ENCODE measurements at places on chromosomes 5 and 9. TPM values are rescaled to one million over a fixed set of nuclear protein-coding genes. Genes with fewer than 3 reads are reported as not detected.
A peak's percentile ranks its signal among the peaks of the same experiment; 100 is the strongest.

DNA sequence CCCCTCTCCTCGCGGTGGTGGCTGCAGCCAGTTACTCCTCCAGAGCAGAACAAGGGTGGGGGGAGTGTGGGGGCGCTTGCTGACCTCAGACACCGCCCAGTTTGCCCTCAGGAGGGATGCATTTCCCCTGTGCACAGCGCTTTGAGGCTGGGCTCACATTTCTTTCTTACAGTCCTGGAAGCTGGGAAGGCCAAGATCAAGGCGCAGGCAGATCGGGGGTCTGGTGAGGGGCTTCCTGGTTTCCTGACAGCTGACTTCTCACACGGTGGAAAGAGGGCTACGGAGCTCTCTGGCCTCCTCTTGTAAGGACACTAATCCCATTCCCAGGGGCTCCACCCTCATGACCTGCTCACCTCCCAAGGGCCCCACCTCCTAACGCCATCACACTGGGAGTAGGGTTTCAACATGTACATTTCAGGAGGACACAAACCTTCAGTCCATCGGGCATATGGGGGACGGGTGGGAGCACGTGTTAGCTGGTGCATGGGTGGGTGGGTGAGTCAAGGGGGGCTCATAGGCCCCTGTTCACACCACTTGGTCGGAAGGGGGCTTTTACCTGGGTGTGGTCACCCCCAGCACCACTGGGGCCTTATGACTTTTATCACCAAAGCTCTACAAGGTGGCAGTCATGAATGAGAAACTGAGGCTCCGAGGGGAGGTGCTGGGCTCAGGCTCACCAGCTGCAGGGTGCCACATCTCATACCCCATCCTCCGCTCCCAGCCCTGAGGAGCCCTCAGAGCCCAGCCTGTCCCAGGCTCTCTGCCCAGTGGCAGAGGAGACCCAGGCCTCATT is 7.7 kb upstream of the SCGB3A1 start:
- DNase-seq: peak; percentile 23

GRCh38 chr5:124444147-124444775 is 302.2 kb downstream of the ZNF608 start:
- DNase-seq: no peak

DNA sequence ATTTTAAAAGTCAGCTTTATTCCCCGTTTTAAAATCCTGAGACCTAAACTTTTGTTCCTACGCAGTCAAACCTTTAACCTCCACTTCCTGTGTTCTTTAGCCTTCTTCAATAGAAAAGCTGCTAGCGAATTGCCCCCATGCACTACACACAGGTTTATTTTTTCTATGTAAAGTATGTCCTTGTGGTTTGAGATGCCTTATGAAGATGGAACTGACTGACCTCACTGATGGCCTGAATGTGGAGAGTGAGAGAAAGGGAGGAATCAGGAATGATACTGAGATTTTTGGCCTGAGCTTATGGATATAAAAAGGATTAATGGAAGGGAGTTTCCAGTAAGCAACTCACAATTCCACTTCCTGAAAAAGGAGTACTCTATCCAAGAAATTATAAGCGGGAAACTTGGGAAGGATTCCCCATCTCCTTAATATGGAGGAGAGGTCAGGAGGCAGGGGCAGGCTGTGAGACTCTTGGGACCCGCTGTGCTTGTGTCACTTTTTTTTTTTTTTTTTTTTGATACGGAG is 89.5 kb downstream of the UGCG start:
- no peak for DNase-seq

- DNase-seq: no peak
Measured at GRCh38 chr5:158499075-158499891, 600.4 kb downstream of the EBF1 start.

DNA sequence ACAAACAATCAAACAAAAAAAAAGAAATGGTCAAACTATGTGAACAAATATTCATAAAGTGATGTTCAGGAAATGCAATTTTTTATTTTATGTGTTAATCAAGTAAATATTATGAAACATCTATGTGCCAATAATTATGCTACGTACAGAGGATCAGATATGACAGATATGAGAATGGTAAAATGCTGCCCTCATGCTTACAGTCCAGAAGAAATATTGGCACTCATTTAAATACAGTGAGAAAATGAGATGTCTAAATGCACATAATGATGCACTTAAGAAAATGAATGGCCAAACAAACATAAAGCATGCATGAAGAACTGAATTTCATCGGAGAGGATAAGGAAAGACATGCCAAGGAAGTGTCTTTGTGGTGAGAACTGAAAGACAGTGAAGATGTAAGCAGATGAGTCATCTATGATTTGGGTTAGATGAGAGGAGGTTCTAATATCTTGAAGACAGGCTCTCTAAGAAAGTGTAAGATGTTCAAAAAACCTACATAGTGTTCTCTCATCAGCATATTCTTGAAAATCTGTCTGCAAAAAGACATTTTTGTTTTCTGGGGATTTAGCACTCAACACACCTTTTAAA is 1231.1 kb upstream of the ACO1 start:
- DNase-seq: no peak

DNA sequence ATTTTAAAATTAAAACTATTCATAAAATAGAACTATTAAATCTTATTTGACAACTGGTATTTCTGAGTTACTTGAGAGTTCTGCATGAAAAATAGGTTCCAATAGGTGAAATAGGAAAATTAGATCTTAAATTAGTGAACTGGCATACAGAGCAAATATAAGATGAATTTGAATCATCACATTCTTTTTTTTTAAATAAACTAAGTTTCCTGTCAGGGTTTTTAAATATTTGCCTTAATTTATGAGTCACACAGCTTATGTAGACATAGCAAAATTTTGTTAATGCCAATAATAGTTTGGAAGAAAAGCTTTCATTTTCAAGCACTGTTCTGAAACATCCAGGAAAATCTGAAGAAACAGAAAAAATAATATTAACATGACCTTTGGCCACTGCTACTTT is 311.7 kb upstream of the HAPLN1 start:
- DNase-seq: no peak

DNA sequence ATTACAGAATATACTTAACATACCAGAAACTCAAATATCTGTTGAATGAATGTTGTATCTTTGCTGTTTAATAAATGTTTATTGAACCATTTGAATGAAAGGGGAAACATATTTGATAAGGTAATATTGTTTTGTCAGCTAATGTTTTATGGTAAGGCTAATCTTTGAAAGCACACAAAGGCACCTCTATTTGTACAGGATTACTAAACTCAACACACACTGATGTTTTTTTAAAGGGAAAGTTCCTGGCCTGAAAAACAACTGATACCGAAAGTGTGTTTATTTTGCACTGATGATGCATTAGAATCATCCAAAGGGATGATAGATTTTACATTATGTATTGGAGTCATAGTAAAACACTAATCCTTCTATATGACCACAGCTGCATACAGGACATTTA is 82.5 kb downstream of the ADCY2 start:
- no peak for DNase-seq

- peak; percentile 32 for DNase-seq
Measured at GRCh38 chr9:33468797-33469621, 4.7 kb downstream of the NOL6 start.

GRCh38 chr5:37391591-37391990 is 12.5 kb downstream of the WDR70 start:
- no peak for DNase-seq

Gene DYNC2I2
- 9.0 TPM for total RNA-seq

Gene ORM2
- total RNA-seq: not detected

Gene CENPH
- 2.3 TPM for total RNA-seq

Gene SMIM33
- not detected for total RNA-seq

Gene OTP
- total RNA-seq: not detected
